SW 1271 (cell line): ENCODE measurements at places on chromosomes 2 and 18.

GRCh38 chr2:202299712-202300111 is 34.1 kb downstream of the NOP58 start:
- no peak for DNase-seq

DNA sequence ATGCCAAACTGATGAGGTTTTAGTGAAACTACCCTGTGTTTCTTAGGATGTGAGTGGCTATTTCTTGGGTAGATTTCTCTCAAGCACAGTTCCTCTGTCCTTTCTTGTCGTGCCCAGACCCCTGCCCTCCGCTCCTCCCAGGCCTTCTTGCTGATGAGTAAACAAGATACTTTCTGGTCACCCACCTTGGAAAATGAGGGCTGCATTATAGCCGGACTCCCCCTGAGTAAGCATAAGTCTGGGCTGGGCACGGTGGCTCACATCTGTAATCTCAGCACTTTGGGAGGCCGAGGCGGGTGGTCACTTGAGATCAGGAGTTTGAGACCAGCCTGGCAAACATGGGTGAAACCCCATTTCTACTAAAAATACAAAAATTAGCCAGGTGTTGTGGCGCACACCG is 58.5 kb downstream of the MEX3C start:
- DNase-seq, result no peak

- no peak for DNase-seq
These were observed 146.5 kb upstream of the MGAT5 start for GRCh38 chr2:134107402-134107801.

DNA sequence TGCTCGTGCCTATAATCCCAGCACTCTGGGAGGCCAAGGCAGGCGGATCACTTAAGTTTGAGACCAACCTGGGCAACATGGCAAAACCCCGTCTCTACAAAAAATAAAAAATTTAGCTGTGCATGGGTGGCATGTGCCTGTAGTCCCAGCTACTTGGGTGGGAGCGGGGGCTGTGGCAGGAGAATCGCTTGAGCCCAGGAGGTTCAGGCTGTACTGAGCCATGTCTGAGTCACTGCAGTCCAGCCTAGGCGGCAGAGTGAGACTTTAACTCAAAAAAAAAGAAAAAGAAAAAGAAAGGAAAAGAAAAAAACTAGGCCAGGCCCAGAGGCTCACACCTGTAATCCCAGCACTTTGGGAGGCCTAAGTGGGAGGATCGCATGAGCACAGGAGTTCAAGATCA is 30.8 kb downstream of the TWSG1 start:
- DNase-seq, result no peak

- DNase-seq, result no peak
These were observed 63.5 kb downstream of the ARHGAP15 start for GRCh38 chr2:143192716-143193115.

DNA sequence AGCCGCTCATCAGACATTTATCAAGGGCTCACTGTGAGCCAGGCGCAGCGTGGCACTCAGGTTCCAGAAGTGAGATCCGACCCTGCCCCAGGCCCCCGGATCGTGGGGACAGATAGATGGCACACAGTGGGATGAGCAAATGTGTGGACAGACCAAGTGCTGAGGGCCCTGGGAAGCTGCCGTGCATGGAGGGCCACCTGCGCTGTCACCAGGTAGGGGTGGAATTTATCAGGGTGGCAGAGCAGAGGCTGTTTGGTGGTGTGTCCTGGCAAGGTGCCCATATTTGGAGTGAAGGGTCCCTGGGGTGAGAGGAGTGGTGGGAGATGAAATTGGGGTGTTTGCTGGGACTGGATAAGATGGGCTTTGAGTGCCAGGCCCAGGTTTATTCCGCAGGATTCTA is 92.8 kb upstream of the HS6ST1 start:
- no peak for DNase-seq

DNA sequence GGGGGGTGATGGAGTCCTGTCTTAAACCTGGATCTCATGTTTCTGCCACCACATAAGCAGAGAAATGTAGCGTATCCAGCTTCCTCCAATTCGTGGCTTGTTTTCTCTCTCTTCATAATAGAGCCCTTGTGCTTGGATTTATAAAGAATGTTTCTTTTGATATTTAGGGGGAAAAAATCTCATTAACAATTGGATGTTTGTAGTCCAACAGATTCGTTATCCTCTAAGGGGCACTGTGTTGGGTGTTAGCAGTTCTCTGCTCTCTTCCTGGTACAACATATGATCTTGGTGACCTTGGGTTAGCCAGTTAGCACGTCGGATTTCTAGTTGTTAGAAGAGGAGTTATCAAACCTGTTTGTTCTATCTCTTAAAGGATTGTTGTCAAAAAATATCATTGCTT is 127.8 kb downstream of the FMNL2 start:
- no peak for DNase-seq

- DNase-seq, result no peak
These were observed at the start of gene TMEM182 for GRCh38 chr2:102761763-102762162. TMEM182 (plus strand) TSS chr2:102762031; CDS start chr2:102762218, 187 bp downstream.
